ENCODE measurements at places on chromosomes 12 and 14.

DNA sequence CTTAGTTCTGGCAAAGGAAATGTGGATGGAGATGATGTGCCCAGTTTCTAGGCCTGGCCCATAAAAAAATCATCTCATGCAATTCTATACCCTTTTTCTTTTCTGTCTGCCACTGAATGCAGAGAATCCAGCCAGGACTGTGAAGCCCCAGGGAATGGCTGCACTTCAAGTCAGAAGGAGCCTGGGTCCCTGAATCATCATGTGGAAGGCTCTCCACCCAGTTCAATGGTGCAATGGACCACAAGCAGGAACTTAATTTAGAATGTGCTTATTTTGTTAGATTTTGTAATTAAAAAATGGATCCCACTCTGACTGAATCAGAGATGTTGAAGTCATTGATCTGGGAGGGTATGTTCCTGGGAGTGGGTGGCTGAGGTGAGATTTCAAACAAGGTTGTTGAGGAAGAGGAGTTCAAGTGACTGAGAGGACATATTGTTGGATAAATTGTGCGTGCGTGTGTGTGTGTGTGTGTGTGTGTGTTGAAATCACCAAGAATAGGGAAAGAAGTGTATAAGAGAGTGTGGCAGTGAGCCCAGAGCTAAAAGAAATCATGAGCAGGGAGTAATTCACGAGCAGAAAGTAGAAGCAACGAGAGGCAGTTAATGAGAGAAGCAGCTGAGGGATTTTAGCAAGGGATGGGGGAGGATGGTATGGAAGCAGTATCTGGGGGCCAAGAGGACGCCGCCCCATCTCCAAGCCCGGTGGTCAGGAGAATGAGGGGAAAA is 125.4 kb downstream of the TMX1 start:
- no peak for DNase-seq

DNA sequence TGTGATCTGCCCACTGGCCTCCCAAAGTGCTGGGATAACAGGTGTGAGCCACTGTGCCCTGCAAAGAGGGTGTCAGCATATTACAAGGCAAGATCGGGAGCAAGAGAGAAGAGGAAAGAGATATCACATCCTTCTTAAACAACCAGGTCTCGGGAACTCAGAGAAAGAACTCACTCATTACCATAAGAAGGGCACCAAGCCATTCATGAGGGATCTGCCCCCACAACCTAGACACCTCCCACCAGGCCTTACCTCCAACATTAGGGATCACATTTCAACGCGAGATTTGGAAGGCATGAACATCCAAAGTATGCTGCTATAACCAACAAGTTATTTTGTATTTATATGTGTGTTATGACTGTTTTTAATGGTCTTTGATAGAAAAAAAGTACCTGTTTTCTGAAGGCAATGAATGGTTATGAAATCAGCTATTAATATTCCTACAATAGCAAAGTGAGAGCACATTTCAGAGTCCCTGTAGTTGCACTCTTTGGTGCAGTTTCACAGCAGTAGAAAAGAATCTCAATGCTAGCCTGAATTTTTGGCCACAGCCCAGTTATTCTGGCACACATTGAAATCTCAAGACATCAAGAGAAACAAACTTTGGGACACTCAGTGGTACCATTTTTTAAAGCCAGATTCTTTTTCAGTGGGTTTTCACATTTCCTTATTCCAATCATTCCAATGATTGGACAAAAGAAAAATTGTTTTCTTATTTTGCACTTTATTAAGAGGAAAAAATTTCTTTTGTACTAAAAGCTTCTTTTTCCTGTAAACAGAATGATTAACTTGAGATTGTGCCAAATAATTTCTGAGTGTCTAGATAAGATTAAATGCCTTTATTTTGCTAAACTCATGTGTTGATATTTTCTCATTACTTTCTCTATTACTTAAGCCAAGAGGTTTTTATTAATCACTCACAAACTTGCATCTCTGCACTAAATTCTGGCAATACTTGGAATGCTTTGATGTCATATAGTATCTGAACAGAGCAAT is 582.6 kb upstream of the ATP2B1 start:
- DNase-seq: no peak

DNA sequence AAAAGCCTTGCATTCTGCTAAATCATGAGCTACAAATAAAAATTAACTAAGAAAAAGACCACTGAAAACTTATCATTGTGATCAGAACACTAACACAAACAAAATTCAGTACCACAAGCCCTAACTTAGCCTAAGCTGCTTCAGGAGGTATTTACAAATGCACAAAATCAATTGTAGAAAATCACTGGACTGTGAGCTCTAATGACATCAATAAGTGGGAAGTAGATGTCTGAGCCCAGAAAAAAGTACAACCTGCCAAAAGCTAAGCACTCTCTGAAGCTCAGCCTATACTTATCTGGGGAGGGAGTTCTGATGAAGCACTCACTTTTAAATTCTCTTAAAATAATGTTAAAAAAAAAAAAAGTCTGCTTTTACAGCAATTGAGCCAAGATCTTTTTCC is 92.9 kb downstream of the SLCO1B1 start:
- no peak for DNase-seq

GRCh38 chr12:26555139-26555538 is 277.9 kb downstream of the ITPR2 start:
- no peak for DNase-seq

DNA sequence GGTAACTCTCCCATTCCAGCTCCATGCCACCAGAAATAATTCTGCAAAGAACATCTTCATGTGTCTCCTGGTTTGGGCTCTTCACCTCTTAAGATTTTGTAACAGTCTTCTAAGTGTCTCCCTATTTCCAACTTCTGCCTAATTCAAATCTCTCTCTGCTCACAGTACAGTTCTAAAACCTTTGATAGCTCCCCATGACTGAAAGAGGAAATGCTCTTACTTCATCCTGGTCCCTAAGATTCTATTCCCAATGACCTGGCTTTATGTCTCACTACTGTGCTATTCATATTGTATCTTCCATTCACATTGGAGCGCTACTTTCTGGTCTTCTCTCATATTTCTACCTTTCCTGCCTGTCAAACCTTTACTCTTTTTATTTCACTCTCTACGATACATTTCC is 1.6 kb downstream of the AMN1 start:
- DNase-seq: no peak

- DNase-seq: no peak
These were observed 82.7 kb downstream of the FUT8 start for GRCh38 chr14:65495196-65495595.

DNA sequence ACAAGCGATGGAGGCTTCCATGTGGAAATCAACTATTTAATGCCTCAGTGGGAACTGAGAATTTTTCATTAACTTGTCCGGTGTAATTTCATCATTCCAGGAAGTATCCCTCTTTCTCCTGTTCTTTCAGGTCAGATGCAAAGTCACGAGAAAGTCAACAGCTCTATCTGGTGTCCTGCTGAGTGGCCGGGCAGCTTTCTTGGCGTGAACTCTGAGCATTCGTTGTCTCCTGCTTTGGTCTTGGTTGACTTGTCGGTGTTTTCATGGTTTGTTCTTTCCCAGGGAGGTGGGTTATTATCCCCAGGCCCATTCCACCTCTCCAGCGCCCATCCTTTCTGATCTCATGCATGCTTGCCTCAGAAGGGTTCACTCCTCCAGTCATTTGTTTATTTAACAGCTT is 149.1 kb downstream of the GLT1D1 start:
- DNase-seq: no peak

- no peak for DNase-seq
These were observed 22.1 kb downstream of the SEC23A start for GRCh38 chr14:39080886-39081285.

- DNase-seq: no peak
These were observed 2.4 kb upstream of the CSRNP2 start for GRCh38 chr12:51085757-51086156.

DNA sequence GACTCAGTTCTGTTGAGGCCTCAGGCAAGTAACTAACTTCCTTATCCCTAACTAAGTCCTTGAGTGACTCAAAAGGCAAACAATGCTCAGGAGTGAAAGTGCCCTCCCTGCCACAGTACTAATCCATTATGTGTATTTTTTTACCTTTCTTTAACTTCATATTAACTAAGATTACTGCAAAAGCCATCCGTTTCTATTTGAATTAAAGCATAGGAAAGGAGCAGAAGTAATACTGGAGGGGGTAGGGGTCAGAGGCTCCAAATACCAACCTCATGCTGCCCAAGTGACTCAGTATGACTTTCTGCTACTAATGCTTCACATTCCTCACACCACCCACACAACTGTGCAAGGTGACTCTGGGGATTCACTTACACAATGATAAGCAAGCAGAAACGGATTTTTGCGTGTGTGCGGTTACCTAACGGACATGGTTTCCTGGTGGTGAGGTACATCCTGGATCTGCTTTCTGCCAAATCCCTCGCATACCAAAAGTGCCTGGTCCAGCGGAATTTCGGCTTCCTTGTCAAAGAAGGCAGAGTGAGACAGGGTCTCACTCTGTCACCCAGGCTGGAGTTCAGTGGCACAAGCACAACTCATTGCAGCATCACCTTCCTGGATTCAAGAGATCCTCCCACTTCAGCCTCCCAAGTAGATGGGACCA is 25.1 kb downstream of the MOK start:
- peak; percentile 94 for DNase-seq

DNA sequence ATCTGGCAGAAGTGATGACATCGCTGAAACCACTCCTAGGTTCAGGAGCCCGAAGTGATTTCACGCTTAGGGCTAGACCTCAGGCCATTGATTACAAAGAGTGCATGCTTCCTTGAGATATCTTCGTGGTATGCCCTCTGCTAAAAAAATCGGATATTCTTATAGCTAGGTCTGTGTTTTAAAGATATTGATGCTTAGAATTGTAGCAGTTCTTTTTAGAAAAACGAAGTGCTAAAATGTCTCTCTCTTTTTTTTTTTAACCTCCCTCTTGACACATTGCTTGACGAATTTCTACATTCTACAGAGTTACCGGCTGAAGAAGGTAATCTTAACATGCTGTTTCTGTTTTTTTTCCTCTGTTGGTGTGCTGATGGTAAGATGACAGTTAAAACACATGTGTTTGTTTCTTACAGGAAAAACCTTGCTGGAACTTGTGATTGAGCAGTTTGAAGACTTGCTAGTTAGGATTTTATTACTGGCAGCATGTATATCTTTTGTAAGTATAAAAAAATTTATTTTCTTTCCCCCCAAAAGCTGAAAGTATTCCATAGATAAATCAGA is 1.3 kb downstream of the ATP2A2 start:
- peak; percentile 53 for DNase-seq

DNA sequence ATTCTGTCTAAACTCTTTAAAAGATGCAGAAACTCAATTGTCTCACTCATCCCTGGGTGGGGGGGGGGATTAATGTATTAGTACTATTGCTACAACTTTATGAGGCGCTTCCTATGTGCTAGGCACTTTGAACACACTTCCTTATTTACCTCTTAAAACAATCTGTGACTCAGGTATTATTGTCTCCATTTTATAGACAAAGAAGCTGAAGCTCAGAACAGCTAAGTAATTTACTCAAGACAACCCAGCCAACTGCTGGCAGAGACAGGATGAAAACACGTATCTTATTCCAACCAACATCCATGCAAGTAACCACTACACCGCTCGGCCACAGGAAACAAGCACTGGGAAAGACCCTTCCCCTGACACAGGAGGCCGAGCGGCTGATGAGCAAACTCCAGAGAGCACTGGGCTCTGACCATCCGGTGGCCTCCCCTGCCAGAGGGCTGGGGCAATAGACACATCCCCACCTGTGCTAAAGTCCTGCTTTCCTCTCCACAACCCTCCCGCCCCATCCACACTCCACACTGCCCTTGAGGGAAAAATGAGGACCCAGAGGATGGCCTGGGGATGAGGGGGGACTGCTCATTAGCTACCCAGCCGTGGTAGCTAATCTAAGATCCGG is 244.2 kb downstream of the DPF3 start:
- no peak for DNase-seq

DNA sequence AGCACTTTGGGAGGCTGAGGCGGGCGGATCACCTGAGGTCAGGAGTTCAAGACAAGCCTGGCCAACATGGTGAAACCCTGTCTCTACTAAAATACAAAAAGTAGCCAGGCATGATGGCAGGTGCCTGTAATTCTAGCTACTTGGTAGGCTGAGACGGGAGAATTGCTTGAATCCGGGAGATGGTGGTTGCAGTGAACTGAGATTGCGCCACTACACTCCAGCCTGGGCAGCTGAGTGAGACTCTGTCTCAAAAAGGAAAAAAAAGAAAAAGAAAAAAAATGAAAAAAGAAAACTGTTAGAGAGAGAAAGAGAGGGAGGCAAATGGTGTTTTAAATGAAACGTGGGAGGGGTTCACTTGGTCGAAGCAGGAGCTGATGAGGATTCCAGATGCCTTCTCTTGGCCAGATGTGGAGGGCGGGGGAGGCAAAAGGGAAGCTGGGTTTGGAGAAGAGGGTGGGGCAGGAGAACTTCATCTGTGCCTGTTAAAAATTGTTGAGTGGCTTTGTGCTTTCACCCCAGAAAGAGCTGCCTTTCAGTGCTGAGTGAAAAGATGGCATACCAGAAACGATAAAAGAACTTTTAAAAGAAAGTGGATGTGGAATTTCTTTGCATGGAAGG is 1.1 kb downstream of the EMP1 start:
- DNase-seq: no peak

DNA sequence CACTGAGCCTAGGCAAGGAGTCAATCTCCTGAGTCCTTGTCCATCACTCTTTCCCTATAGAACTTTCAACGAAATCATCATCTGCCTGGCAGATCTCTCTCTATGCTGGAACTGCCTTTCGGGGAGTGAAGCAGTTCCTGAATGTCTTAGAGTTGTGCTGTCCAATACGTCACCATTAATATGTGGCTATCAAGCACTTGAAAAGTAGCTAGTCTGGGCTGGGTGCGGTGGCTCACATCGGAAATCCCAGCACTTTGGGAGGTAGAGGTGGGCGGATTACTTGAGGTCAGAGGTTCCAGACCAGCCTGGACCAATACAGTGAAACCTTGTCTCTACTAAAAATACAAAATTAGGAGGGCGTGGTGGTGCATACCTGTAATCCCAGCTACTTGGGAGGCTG is 35.1 kb downstream of the NRDE2 start:
- no peak for DNase-seq

DNA sequence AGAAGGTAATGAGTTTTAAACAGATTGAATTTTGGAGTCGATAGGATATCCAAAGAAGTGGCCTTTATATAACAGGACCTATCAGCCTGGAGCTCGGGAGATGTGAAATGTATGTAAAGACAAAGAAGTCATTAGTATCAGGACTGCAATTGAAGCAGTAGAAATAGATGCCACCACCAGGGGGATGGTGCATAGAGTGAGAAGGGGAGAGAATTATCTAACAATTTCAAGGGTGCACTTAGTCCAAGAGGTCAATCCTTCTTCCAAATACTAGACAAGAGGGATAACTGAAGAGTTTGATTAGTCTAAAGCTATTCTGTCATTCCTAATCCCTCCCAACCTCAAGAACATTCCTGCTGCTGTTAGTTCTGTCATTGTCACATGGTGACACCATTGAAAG is 127.8 kb downstream of the CFAP54 start:
- no peak for DNase-seq

- no peak for DNase-seq
These were observed 11.7 kb upstream of the SLC17A8 start for GRCh38 chr12:100345020-100345767.
